ENCODE measurements at places on chromosomes 2 and 18. TPM values are rescaled to one million over a fixed set of nuclear protein-coding genes. Genes with fewer than 3 reads are reported as not detected.
A peak's percentile ranks its signal among the peaks of the same experiment; 100 is the strongest.

- DNase-seq, result no peak
These were observed 68.7 kb downstream of the MTHFD2 start for GRCh38 chr2:74267068-74267467.

The TRABD2A gene
- total RNA-seq, result 14.8 TPM

DNA sequence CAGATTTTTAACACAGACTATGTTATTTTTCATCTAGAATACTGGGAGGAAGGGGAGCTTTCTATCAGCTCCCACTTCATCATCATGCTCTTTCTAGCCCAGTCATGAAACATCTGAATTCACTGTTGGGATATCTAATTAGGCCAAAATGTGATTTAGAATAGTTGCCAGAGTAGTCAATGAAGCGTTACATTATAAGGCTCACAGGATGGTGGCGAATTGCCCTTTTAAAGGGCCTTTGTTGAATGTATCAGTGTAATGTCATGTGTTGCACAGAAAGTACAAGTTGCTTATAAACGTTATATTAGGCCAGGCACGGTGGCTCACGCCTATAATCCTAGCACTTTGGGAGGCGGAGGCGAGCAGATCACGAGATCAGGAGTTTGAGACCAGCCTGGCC is 45.6 kb downstream of the PDE1A start:
- DNase-seq, result no peak

DNA sequence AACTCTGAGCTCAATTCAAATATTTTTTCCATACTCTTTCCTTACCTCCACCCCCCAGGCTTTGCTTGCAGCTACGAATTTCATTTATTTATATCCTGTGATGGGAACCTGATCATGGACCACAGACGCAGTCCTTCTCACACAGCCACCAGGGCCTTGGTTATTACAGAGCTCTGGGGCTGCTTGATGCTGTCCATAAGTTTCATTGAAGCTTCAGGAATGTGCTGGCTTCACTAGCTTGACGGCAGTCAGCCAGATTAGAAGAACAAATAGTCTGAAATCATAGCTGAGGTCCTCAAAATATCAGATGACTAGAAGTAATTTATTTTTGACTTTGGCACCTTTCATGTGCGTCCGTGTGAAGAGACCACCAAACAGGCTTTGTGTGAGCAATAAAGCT is 104.9 kb downstream of the VWA3B start:
- DNase-seq, result no peak

GRCh38 chr2:189719571-189719970 is 43.0 kb downstream of the OSGEPL1 start:
- DNase-seq, result no peak

The CARF gene
- total RNA-seq, result 11.6 TPM

- DNase-seq, result no peak
These were observed 11.3 kb upstream of the TMEM214 start for GRCh38 chr2:27021253-27022049.

The PMAIP1 gene
- total RNA-seq, result 15.7 TPM

The GRHL1 gene
- 0.40 TPM for total RNA-seq

DNA sequence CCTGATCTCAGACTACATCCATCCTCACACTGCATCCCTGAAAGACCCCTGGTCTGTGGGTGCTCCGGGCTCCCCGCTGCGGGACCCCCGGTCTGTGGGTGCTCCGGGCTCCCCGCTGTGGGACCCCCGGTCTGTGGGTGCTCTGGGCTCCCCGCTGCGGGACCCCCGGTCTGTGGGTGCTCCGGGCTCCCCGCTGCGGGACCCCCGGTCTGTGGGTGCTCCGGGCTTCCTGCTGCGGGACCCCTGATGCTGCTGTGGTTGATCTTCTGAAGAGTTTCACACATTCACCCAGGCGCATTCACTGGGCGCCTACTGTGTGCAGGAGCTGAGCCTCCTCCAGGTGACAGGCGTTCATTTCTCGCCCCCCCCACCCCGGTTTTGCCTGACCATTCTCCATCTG is 162.7 kb upstream of the SALL3 start:
- DNase-seq, result no peak

The SP140 gene
- 0.34 TPM for total RNA-seq

The PLCL1 gene
- total RNA-seq, result not detected

DNA sequence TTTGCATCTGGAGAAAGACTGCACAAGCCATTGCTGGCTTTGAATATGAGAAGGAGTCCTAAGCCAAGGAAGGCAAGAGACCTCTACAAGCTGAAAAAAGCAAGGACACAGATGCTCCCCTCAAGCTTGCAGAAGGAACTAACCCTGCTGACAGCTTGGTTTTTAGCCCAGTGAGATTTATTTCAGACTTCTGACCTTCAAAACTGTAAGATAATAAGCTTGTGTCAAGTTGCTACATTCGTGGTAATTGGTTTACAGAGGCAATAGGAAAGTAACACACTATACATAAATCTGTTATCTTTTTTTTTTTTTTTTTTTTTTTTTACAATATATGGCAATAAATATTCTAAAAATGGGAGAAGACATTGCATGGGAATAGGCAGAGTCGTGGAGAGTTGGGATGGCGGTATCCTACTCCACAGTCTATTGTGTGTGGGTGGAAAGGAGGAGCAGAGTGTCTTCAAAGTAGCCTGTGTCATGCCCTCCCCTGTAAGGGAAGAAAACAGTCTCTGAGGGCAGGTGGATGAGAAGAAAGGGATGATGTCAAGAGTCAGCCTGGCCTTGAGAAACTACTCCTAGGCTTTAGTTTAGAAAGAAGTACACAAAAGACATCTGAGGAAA is 196.9 kb downstream of the THSD7B start:
- DNase-seq, result no peak

DNA sequence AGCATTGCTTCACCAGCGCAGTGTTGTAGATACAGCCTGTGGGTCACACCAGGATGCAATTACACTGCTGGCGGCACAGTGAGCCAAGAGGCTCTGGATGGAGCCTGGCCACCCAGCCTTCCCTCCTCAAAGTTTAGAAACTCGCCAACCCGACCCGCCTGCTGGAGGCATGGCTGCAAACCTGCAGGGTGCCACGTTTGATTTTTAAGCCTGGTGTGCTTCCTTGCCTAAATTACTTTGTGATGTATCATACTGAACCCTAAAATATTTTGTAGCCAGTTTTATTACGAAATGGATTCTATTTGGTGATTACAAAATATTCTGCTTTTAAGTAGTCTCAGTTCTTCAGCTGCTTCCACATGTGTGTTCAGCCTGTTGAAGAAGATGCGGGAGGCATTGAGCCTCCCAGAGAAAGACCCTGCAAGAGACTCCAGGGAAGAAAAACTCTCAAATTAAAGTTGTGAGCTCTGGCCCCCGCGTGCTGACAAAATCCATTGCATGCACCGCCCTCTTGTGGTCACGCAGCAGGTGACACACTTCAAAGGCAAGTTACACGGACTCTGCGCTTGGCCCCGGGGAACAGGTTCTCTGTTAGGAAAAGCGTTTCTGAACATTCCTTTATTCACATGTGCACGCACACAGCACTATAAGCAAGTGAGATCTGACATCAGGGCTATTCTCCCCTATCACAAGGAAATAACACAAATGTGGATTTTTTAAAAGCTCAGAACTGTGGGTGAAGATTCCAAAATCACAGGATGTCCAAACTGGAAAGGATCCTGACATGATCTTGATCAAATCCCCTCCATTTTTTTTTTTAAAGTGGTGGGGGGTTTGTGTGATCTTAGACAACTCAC is 63.0 kb upstream of the TWIST2 start:
- DNase-seq, result peak; percentile 48

DNA sequence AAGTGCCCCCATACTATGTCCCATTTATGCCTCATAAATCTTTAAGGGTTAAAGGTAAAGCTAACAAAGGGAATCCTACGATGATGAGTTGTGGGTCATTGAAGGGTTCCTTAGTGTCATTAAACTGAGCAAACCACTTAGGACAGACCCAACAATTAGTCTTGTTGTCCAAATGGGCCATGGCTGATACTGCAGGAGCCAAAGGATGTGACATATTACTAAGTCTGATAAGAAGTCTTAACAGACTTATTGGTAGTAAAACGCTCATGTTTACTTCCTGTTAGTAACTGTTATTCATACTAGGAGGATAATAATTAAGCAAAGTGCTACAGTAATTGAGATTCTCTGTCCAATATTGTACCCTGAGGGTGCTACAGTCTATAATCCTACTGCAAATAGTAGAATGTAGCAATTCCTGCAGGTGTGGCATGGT is 96.8 kb downstream of the PTPN4 start:
- no peak for DNase-seq

DNA sequence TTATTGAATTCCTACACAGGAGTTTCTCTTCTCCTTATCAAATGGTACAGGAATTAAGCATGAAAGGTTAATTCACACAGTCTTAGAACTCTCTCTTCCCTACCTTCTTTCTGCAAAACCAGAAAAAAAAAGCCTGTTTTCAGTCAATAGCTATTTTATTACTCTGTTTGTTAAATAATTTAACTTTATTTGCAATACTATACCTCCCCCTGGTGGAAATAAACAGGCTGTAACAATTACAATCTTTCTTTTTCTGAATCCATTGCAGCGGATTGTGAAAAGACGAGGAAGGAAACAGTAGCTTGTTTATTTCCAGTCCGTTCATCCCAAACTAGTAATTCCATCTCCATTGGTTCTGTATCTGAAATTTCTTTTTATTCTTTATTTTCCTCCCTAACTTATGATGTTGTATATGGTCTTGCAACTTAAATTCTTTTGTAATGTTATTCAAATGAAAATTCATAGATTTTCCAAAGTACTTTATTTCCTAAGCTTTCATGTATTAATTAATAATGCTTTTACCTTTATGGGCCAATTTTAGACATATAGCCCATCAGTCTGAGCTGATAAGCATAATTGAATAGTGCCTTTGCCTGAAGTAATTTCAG is 165.2 kb downstream of the SH3BP4 start:
- peak; percentile 55 for DNase-seq

GRCh38 chr18:10759241-10759640 is 233.4 kb downstream of the NAPG start:
- DNase-seq, result no peak

GRCh38 chr2:176173567-176174381 is 14.7 kb upstream of the HOXD1 start:
- DNase-seq, result no peak

- peak; percentile 83 for DNase-seq
These were observed 93.1 kb downstream of the PIK3C3 start for GRCh38 chr18:42048158-42048557.

The LRATD1 gene
- 0.57 TPM for total RNA-seq

DNA sequence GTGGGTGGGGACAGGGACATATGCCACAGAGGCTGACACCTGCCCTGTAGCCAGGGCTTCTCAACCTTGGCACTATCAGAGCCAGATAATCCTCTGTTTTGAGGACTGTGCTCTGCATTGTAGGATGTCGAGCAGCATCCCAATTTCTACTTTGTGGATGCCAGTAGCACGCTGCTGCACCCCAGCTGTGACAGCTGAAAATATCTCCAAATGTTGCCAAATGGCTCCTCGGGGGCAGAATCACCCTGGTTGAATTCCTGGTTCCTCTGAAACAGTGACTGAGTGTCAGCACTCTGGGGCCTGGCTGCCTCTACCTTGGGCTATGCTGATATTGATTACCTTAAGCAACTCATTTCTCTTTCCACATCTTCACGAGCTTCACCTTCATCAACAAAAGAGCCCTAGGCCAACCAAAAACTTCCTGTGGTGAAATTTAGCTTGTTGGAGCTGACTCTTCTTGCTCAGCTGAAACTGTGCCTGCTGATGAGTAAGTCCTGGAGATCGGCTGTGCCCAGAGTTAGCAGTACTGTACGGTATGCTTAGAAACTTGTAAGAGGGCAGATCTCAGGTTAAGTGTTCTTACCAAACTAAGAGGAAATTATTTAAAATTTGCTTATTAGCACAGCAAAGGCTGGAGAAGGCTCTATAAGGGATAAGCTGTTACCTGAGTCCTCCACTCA is 138.1 kb downstream of the SEPTIN10 start:
- peak; percentile 72 for DNase-seq

DNA sequence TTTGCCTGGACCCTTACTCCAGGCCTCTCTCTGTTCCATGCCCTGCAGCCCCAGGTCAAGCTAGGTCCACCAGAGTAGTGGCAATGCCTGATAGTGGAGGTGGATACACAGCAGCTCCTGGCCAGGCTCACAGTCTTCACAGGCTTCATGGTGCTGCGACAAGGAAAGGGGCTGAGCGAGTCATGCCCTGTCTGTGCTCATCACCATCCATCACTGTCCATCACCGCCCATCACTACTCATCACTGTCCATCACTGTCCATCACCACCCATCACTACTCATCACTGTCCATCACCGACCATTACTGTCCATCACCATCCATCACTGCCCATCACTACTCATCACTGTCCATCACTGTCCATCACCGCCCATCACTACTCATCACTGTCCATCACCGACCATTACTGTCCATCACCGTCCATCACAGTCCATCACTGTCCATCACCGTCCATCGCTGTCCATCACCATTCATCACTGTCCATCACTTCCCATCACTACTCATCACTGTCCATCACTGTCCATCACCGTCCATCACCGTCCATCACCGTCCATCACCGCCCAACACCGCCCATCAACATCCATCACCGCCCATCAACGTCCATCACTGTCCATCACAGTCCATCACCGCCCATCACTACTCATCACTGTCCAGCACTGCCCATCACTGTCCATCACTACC is 57.1 kb upstream of the OTOS start:
- DNase-seq, result no peak

DNA sequence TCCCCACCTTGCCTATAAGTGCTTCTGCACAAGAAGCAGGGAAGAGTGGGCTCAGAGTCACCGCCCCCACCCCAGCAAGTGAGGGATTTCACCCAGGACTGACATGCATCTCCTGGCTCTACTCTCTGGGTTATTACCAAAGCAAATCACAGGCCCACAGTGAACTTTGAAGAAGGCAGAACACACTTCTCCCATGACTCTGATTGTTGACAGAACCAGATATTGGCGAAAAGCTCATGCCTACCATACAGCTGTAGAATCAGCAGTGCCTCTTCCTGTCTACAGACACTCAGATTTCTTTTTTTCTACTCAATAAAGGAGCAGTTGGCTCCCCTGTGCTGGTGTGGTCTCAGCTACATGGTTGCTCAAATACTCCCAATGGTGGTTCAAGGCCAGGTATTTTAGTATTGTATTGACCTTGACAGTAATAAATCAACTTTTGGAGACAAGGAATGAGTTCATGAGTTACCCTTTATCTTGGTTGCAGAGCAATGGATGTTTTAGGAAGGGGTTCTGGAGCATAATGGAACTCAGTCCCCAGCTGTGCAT is 512.9 kb upstream of the ID2 start:
- peak; percentile 9 for DNase-seq

DNA sequence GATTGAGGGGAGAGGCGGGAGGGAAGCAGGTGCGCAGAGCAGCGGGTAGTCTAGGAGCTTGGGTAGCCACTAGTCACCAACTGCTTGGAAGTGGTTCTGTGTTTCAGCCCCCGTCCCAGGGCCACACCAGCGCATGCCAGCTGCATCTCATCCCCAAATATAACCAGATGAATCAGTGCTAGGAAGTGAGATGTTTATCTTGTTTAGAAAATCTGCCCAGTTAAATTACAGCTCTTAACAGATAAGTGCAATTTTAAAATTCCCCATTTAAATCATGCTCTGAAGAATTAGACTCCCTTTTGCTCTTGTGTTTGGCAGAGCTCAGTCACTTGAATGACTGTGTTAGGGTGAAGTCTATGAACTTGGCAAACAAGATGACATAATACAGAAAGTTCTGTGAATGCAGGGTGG is 193.8 kb downstream of the SEPTIN10 start:
- DNase-seq, result peak; percentile 42

The LRPPRC gene
- 71.7 TPM for total RNA-seq

Measured in LHCN-M2 (cell line).